CD4-positive, alpha-beta T cell treated with Interleukin-1 beta for 1 hour (primary cell): ENCODE measurements at places on chromosomes 12 and 14.

GRCh38 chr12:41893491-41893890, 251.2 kb downstream of the GXYLT1 start:
- DNase-seq, result no peak

GRCh38 chr12:67651132-67651695, 2.7 kb downstream of the DYRK2 start:
- peak; percentile 60 for DNase-seq

DNA sequence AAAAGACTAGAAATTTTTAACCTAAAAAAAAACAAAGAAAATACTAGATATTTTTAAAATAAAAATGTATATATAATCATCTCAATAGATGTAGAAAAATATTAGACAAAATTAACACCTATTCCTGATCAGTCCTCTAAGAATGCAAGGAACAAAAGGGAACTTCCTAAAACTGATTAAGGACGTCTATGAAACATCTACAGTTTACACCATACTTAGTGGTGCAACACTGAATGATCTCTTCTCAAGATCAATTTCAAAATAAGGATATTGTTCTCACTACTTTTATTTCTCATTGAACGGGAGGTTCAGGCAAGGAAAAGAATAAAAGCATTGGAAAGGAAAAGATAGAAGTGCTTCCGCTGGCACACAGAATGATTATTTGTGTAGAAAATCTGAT, 16.0 kb downstream of the OLR1 start:
- DNase-seq, result no peak

DNA sequence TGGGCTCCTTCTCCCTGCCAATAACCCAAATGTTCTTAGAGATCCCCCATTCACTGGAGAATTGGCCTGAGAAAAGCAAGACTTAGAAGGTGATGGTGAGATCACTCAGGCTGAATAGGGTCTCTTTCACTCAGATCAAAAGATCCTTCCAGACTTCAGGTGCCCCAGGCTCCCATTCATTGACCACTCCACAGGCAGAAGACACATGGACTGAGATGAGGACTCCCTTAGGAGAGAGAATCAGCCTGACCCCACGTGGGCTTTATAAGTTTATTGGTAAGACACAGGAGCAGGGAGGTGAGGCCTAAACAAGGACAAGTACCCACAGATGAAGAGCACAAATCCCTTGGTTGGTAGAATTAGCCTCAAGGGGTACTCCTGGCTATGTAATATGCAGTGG, 6.1 kb upstream of the KRT72 start:
- no peak for DNase-seq

DNA sequence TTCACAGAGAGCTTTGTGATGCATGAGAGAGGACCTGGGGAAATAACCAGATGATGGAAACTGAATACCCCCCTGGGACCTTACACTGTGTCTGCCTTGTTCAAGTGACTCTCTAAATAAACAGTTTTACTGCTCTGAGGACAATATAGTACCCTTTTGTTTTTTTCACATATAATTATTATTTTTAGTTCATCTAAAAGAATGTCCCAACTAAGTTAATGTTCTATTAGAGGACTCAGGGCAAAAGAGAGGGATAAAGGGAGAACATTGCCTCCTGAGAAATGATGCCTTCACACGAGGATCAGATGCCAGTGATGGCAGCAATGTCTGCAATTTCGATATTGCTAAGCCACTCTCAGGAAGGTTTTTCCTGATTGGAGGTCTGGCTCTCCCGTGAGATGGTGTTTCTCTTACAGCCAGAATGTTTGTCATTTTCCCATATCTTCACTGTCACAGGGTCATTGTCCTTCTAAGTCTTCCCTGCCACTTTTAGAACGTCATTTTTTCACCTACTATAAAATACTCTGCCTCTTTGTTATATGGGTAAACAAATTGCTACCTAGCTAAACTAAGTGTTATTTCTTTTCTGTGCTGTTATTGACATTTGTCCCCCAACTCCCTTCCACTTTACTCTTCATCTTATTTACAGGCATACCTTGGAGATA, 201.6 kb downstream of the RAD51B start:
- no peak for DNase-seq

GRCh38 chr12:15834575-15834974, 45.4 kb upstream of the EPS8 start:
- DNase-seq, result no peak

DNA sequence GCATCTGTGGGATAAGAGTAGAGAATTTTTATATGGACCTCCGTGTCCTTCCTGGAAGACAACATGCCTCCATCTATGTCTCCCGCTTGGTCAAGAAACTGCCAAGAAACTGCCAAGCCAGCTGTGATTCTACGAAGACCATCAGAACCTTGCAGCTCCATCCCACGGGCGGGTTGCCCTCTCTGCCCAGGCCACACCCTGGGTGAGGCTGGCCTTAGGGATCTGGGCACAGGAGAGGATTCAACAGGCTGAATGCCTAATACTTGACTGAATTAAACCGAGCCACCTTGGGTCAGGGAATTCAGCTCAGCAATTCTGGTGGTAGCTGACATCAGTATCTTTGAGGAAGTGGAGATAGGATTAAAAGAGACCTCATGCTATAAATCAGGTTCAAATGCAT, 37.8 kb upstream of the FOS start:
- DNase-seq, result no peak

DNA sequence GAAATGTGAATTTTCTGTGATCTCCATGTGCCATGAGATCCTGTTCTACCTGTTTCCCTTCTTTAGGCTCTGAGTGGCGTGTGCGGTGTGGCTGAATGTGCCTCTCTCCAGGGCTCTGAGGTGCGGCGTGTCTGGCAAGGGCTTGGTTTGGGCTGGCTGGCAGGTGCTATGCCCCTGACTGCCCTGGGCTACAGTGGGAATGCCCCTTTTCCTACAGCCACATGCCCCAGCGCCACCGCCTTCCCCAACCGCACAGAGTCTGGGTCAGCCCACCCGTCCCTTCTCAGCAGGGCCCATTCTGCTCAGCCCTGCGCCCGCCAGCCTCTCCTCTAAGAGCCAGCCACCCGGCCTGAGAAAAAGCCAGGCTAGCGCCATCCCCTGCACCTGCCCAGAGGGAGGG, 24.7 kb downstream of the BTBD6 start:
- no peak for DNase-seq

GRCh38 chr12:26869104-26869494, 36.1 kb upstream of the ITPR2 start:
- DNase-seq, result no peak

- no peak for DNase-seq
Observed at GRCh38 chr14:21867541-21867940, 193.9 kb upstream of the OR4E1 start.

GRCh38 chr12:111359231-111359913, 9.5 kb downstream of the PHETA1 start:
- DNase-seq, result no peak

DNA sequence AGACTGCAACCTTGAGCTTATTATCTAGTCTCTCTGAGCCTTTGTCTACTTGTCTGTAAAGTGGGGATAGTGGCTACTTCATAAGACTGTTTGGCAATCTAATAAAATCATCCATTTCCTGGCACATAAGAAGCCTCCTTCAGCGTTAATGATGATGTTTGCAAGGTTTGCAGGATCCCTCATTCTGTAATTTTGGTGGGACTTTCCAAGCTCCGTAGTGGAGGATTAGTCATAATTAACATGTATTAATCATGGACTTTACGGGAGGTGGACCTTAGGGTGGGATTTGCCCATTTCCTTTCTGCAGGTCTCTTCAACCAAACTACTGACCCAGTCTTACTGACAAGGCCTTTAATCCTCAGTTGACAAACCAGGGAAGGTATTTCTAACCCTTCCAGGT, 66.2 kb downstream of the NTF3 start:
- no peak for DNase-seq

GRCh38 chr12:115947696-115948062, 329.8 kb downstream of the MED13L start:
- DNase-seq, result no peak

DNA sequence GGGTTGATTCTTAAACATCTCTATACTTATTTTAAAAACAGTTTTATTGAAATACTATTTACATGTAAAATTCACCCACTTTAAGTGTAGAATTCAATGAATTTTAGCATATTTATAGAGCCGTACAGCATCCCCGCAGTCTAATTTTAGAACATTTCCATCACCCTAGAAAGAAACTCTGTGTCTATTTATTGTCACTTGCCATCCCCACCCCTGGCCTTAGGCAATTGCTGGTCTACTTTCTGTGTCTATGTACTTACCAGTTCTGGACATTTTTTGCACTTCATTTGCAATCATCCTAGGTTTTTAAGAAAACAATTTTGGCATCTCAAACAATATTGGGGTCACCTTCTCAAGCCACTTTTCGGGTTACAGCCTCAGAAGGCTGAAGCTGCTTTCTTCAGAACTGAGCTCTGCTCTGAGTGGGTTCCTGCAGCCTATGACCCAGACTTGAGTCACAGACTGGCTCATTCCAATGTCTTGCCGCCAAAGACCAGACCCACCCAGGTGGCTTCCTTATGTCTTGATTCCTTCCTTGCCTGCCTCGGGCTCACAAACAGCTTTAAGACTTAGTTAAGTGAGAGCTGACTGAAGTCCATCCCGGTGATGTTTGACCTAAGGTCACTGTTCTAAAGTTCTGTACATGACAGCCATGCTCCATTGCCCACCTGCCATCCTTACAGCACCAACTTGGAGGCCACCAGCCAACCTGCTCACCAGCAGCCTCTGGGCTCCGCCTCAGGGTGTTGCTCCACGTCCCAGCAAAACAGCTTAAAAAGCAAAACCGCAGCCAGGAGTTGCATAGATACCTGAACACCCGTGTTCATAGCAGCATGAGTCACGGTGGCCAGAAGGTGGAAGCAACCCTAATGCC, 131.5 kb downstream of the CHST11 start:
- no peak for DNase-seq

- no peak for DNase-seq
Observed at GRCh38 chr14:21367582-21368144, 16.2 kb downstream of the SUPT16H start.

DNA sequence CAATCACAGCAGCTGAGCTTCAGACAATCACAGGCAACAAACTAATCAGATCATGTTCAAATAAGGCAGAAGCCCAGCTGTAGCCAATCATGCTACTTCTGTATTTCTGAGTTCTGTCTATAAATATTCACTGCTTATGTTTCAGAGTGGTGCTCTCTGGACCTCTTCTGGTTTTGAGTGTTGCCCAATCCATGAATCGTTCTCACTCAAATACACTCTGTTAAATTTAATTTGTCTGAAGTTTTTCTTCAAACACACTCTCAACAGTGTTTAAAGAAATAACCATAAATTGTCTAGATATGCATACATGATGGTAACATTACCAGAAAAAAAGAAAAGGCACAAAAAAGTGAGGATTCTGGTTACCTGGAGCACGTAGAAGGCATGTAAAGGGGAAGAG, 77.9 kb upstream of the BBS10 start:
- no peak for DNase-seq

GRCh38 chr12:124395284-124395752, 100.4 kb downstream of the RFLNA start:
- no peak for DNase-seq
